ENCODE measurements at places on chromosomes 12 and 14.
A peak's percentile ranks its signal among the peaks of the same experiment; 100 is the strongest.

GRCh38 chr14:91264151-91265150 is 19.9 kb upstream of the GPR68 start:
- no peak for DNase-seq

DNA sequence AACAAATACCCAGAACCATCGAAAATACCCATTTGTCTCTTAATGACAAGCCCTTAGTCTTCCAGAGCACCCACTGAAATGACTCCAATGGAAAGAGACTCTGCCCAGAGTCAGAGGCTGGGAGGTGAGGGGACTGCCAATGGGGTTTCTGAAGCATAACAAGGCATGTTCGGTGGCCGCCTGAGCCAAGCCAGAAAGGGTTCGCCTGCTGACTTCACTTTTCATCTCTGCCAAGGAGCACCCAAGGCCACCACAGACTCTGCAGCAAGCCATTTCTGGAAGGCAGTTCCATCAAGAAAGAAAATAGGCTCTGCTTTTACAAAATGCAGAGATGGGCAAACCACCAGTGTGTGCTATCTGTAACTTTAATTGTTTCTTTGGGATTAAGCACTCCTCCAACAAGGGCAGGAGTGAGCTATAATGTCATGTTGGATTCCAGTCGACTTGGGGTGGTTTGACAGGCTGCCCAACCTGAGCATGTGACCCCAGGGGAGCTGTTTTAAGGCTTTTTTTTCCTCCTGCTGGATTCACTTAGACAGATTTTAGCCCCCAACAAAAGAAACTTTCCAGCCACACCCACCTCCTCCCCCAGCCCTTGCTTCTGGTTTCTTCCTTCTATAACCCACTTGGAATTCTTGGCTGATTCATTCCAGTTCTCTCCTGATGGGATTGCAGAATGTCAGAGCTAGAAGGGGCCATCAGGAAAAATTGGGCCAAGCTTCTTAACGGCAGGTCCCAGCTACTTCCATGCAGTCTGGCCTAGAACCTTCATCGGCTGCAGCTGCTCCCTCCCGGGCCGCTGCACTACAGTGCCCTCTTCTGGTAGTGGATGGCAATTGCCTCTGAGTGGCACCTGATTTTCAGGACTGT is 24.1 kb downstream of the CKAP4 start:
- peak; percentile 50 for DNase-seq

DNA sequence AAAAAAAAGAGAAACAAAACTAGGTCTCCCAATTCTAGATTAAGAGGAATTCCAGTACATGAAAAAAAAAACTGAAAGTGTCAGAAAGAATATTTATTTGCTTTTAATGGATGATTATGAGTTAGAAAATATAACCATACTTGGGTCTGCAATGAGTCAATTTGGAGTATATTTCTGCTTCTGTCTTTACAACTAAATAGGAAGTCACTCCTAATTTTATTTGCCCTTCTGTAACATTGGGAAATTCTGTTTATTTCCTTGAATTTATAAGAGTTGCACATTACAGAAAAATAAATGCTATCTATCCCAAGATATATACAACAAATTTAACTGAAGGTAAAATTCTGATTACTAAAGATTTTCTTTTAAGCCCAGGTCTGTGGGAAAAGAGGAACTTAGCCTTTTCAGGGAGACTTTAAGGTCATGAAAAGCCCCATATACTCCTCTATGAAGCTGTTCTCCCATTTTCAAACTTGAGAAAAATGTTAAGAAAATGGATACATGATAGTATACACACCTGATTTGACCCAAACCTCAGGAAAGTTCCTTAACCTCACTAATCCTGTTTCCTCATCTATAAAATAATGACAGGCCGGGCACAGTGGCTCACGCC is 7.2 kb downstream of the SINHCAF start:
- no peak for DNase-seq

DNA sequence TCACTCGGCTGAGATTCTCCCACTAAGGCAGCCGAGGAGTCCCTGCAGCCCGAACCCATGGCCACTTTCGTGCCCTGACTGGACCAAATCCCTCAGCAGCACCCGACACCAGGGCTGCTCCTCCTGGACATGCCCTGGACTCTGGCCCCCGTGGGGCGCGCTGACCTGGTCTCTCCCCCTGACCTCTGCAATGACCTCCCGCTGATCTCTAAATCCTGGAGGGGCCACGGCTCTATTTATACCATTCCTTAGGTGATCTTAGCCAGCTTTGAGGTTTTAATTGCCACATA is 148.4 kb downstream of the PIWIL1 start:
- no peak for DNase-seq

- DNase-seq = no peak
Observed at GRCh38 chr14:100034961-100035500, 30.2 kb upstream of the EVL start.

- DNase-seq = no peak
Observed at GRCh38 chr12:105912882-105913678, 225.7 kb downstream of the NUAK1 start.

DNA sequence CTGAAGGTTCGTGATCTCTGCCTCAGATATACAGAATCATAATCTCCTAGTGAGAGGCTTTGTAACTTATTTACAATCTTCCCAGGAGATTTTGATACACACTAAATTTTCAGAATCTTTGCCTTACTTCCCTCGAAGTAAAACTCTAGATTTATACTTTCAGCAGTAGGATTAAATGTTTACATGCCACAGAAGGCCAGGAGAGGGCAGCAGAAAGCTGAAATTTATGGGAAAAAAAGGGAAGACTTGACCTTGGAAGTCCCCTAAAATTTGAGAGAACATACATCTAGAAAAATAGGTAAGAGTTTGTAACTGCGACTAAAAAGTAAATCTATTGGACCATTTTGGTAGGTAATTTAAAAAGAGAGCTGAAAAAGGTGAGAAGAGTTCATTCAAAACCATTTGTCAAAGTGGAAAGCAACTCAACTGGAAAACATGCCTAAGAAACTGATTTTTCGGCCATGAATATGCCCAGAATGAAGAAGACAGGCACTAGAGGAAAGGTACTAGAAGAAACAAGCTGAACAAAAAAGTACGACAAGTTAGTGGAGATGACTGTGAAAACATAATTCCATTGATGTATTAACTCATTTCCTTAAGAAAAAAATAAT is 242.0 kb upstream of the MDGA2 start:
- DNase-seq = no peak

DNA sequence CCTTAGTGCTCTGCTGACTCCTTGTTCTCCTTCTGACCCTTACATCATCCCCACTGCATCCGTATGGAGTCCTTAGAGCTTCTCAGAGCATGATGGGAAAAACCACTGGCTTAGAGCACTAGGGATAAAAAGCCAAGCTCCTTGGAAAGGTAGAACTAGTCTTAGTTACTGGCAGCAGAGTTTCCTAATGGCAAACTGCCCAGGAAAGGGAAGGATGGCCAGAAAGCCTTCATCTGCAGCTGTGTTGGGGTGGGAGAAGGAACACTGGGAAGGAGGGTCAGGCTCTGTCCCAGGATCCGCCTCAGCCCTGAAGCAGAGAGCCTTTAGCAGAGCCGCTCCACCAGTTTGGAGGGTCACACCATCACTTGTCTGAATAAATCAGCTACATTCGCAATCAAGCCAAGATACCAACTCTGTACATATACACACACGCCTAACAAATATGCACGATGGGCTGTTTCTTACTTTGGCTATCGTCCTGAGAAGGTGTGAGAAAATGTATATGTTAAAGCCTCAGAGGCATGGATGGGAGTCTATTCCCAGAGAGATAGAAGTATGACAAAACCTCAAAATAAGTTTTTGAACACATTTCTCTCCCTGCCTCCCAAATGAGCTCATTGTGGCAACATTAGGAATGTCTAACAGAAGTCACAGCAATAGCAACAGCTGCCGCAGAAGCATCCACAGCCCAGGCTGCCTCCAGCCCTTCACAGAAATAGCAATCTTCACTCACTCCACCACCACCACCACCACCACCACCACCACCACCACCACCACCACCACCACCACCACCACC is 18.6 kb upstream of the GALNT8 start:
- no peak for DNase-seq

DNA sequence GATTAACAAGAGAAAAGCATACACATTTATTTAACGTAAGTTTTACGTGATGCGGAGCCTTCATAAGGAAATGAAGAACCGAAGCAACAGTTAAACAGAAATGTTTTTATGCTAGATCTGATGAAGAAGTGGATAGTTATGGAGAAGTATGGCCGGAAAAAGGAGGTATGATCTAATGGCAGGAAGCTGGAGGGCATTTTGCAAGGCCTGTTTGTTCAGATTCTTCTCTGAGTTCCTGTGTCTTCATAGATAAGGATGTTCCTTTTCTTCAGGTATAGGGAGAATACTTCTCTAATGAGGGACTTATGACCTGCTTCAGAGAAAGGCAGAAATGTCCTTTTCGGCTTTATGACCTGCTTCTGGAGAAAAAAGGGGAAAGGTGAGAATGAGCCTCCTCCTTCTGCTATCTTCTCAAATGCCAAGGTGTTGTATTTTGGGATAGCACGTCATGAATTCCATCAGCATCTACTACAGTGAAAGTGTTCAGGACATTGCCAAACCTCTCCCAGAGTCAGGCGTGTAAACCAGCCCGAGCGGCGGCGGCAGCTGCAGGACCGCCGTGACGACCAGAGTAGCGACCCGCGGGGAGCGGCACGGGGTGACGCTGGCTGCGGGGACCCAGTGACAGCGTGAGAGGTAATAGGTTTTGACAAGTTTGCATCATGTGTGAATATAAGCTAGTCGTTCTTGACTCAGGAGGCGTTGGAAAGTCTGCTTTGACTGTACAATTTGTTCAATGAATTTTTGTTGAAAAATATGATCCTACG is 33.7 kb upstream of the SGPP1 start:
- no peak for DNase-seq

- DNase-seq = no peak
Observed at GRCh38 chr12:13576935-13577500, 380.5 kb downstream of the EMP1 start.

GRCh38 chr12:42683266-42683665 is 93.7 kb upstream of the PRICKLE1 start:
- DNase-seq = no peak

DNA sequence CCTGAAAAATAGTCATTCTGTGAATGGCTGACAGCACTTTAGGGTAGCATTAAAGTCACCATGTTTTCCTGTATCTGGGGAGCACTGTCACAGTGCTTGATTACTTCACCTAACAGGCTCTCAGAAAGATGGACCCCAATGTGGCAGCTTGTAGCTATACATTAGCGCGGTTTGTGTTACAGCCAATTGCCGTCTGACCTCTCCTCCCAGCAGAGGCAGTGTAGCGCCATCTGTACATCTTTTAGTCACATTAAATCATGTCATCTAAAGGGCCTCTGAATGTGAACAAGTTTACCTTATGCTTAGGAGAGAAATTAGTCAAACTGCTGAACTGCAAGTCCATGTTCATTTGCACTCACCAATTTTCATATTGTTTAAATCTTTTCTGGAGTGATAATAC is 113.7 kb downstream of the LMO3 start:
- no peak for DNase-seq

GRCh38 chr14:72597252-72598233 is 296.4 kb downstream of the DPF3 start:
- no peak for DNase-seq

- DNase-seq = no peak
Observed at GRCh38 chr14:104895207-104895785, 29.4 kb upstream of the PLD4 start.

DNA sequence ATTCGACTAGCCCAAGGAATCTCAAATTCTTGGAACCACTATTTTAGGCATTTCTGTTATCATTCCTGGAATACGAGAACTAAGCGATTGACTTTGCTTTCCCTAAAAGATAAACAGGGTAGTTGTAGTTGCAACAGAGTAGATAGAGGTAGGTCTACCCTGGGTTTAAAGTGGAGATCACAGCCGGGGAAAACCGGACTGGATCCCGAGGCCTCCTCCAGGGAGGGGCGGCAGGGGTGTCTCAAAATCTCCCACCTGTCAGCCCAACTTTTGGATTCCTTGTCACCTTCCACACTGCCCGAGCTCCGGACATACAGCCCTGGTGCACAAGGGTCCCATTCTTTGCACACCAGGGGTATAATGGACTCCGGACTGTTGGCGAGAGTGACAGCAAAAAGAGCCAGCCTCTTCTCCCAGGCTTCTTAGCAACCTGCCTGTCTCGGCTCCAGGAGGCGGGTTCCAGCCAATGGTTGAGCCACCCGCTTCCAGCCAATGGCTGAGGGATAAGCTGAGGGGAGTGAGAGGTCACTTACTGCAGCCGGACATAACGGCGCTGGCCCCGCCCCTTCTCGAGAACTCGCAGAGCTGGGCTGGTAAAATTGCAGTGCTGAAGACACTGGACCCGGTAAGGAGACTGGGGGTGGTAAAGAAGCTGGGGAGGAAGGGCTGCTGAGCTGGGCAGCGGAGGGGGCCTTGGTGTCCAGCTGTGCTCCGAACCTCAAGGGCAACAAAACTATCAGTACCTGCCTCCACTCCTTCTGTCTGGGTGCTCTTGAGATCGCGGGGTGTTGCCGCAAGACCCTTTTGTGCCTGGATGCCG is at the start of gene SUOX:
TSS of gene SUOX (plus strand) at position 562 of the 820 bp plus-strand sequence. CDS start 4,946 bp downstream, outside the sequence.
- no peak for DNase-seq

- DNase-seq = no peak
Observed at GRCh38 chr12:110622582-110622981, 8.7 kb downstream of the TCTN1 start.

- DNase-seq = no peak
Observed at GRCh38 chr12:10220398-10221077, 7.9 kb downstream of the GABARAPL1 start.

DNA sequence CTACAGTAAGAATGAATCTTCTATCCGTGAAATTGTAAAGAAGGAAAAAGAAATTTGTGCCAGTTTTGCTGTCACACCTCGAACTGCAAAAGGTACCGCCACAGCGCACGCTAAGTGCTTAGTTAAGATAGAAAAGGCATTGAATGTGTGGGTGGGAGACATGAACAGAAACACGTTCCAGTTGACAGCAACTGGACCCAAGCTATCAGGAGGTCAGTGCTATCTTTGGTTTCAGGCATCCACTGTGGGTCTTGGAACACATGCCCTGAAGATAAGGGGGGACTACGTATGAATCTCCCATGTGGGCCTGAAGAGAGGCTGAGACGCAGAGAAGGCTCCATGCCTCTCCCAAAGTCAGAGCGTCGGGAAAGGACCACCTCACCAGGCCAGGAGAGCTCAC is 9.8 kb downstream of the IFFO1 start:
- DNase-seq = no peak

GRCh38 chr14:97415907-97416306 is 618.7 kb downstream of the VRK1 start:
- no peak for DNase-seq

DNA sequence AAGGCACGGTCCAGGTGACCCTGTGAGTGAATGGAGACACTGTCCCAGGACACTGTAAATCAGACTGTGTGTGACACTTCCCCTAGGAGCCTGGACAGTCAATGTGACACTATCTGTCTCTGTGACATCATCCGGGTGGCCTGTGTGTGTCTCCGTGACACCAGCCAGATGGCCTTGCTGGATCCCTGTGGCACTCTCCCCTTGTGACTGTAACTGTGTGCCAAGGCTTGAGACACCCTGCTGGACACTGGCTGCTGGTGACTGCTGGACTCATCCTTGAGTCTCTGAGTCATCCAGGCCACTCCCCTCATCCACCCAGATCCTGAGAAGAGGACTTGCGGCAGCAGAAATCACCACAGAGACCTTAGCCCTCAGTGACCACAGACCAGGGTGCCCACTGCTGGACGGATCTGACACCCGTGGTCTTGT is 51.6 kb downstream of the MVK start:
- no peak for DNase-seq

GRCh38 chr14:89674240-89674639 is 257.2 kb upstream of the FOXN3 start:
- DNase-seq = no peak

- DNase-seq = no peak
Observed at GRCh38 chr12:29863665-29864064, 79.9 kb upstream of the TMTC1 start.

GRCh38 chr12:6602526-6602925 is 4.7 kb downstream of the CHD4 start:
- no peak for DNase-seq

GRCh38 chr12:2826721-2827515 is 7.9 kb downstream of the NRIP2 start:
- no peak for DNase-seq
